ENCODE measurements at places on chromosomes 4 and X.
A peak's percentile ranks its signal among the peaks of the same experiment; 100 is the strongest.

GRCh38 chr4:111842336-111842735 is 302.9 kb upstream of the FAM241A start:
- no peak for DNase-seq

DNA sequence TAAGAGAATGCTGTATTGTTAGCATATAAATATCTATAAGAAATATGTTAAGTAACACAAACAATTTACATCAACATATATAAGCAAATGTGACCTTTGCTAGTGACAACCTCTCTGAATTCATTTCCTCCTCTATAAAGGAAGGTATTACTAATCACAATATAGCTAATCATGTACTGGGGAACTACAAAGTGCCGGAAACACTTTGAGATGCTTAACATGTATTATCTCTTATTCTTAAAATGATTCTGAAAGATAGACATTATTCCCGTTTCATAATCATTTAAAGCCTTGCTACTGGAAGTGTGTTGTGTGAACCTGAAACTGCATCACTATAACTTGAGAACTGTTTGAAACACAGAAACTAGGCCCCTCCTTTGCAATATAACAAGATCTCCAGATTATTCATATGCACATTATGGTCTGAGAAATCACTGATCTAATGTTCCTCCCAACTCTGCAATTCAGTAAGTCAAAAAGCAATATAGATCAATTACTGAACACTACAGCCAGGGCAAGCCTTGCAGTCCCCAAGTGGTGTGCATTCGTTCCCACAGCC is 54.0 kb downstream of the KLHL8 start:
- no peak for DNase-seq

DNA sequence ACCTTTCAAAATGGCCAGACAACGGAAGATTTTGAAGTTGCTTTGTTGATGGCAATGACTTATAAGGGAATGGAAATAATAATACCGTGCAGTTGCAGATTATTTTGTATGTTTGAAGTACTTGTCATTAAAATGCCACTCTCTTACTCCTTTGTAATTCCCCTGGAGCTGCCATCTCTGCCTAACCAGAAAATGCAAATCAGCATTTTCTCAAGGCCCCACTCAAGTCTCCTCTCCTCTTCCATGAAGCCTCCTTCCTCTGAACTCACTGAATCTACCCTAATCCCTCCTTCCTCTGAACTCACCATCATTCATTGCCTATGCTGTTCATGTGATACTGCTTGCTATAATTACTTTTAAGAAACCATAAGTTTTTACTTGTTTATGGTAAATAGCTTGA is 60.2 kb upstream of the RBPJ start:
- no peak for DNase-seq

DNA sequence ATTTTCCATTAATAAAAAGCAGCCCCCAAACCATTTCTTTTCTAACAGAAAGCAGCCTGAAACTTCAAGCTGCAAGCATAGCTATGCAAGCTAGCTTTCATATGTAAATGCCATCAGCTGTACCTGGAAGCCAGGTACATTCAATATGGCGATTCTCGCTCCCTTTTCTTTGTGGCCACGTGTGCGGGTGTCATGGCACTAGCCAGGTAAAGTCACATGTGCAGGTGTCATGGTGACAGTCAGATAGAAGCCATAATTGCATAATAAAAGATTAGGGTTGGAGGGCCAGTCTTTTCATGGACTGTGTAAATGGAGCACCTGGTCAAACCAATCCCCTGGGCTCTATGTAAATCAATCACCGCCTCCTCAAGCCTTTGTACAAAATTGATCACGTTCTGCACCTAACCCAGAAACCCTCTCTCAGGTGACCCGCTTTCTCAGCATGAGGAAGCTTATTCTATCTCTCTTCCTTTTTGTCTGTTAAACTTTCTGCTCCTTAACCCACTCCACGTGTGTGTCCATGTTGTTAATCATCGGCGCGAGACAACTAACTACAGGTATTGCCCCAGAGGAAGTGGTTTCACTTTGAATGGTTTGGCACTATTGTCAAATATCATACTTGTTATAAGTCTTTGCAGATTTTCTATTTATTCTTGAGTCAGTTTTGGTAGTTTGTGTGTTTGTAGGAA is 18.0 kb upstream of the RHOXF2 start:
- DNase-seq, result no peak

- DNase-seq, result no peak
These were observed 7.3 kb upstream of the PRSS12 start for GRCh38 chr4:118360106-118360505.

- no peak for DNase-seq
These were observed 47.6 kb downstream of the THOC2 start for GRCh38 chrX:123685232-123685631.

GRCh38 chr4:189660722-189661360 is 279.8 kb upstream of the FRG1 start:
- no peak for DNase-seq

DNA sequence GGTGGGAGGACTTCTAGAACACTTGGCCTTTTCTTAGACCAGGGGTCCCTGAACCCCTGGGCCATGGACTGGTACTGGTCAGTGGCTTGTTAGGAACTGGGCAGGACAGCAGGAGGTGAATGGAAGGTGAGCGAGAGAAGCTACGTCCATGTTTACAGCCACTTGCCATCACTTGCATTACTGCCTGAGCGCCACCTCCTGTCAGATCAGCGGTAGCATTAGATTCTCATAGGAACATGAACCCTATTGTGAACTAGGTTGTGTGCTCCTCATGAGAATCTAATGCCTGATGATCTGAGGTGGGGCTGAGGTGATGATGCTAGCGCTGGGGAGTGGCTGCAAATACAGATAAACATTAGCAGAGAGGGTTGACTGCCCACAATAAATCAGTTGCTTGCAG is 100.9 kb upstream of the IGFBP7 start:
- no peak for DNase-seq

DNA sequence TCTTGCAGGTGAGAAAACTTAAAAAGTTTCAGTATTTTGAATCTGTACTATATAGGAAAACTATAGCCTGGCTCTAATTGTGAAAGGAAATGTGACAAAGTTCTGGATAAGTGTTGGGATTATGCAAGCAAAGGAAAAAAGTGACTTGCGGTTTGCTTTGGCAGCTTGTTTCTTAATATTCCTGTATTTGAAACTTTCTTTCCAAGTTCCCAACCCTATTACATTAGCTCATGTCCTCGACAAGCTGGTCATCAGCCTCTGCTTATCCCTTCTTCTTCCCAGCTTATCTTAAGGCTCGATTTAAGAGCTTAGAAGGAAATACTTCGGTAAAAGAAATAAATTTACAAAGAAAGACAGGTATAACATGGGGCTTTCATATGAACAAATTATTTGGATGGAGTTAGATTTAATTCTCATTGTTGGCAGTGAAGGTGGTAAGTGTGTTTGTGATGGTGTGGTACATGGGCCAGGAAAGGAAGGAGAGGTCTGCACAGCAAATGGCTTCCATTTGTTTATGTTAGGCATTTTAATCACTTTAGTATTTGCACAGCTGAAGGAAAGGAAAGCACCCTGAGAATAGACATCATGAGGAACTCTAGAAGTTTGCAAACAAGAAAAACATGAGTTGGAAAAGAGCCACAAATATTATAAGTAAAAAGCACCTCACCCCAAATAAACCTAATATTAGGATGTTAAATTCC is 5.1 kb upstream of the MYOZ2 start:
- no peak for DNase-seq

DNA sequence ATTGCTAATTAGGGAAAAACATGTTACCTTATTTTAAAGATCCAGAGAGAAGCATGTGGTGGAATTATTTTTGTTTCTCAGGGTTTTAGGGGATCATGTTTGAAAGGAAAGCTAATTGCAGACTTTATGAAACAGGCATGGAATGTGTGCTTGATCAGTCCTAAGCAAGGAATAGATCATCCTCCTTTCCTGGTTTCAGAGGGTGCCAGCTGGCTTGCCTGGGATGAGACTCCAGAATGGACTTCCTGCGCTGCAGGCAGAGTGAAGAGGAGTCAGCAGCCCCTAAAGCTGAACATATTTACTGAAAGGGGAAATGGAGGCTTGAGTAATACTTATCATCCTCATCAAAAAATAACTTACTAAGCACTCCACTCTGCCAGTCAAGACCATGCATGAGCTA is 13.3 kb downstream of the FGF5 start:
- DNase-seq, result no peak

- DNase-seq, result no peak
These were observed 82.3 kb upstream of the MXRA5 start for GRCh38 chrX:3428792-3429191.

DNA sequence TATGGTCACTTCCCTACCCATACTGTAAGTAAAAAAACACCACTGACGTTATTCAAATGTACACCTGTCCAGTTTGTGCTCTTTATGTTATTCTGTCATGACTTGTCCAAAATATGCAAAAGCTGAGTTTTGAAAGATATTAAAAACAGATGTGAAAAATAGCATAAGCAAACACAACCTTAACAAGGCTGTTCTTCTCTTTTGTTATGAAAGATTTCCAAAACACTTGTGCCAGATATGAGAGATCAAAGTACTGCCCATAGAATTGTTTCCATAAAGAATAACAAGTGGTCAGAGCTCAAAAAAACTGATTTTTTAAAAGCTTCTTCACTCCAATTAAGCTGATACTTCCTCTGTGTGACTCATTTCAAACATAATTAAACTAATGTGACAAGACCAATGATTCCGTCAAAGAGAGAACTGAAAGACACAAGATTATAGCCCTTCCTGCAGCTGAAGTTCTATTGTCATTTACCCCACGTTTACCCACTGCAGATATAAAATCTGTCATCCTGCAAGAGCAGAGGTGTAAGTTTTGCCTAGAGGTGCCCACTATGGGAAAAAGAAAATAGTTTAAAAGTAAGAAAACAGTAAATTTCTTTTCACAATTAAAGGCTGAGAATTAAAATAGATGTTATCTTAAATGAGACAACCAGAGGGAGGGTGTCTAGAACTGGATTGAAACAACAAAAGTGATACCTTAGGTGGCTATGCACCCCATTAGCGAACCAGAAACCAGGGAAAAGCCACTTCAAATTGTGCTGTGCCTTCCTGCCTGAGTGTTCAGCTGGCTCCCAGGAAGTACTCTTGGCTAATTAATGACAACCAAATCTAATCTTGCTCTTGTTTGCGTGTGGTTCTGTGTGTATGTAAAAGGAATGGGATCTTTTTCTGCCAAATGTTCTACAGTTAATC is 30.1 kb downstream of the RASSF6 start:
- no peak for DNase-seq

GRCh38 chr4:125231661-125232060 is 83.1 kb upstream of the FAT4 start:
- no peak for DNase-seq

- DNase-seq, result no peak
These were observed 190.6 kb upstream of the LNX1 start for GRCh38 chr4:53781629-53782457.

GRCh38 chr4:121139533-121140222 is 24.4 kb downstream of the TNIP3 start:
- DNase-seq, result no peak

DNA sequence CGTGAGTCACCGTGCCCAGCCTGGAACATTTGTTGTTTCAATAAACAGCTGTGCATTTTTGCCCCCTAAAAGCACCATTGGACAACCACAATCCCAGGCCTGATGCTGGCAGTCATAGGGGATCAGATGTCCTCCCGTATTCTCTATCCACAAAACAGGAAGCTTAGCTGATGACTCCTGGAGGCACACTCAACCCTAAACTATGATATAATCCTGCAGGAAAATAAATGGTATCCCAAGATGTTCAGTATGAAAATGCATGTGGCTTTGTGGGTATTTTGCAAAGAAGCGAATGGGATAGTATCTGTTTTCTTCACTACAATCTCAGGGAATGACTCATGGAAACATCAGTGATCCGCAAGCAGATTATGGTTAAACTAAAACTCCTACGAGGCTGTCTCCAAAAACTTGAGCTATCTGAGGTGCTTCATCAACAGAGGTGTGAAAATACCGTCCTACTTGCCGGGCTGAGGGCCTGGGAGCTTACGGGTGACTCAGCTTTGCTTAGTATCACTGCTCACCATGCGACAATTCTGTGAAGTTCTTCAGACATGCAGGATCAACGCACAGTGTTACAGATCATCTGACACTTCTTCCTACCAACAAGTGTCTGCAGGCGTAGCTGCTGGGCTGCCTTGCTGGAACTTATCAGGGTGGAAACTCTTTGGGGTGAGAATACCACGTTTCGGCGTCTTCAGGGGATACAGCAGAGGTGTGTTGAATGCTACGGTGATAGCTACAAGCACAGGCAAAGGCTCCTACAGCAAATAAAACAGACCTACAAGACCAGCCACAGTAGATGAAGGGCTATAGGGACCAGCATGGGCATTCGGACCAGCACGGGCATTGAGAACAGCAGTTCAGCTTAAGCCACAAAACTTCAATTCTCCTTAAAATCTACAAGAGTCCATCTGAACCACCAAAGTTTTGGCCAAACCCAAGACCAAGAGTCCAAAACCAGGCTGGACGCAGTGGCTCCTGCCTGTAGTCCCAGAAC is 148.5 kb downstream of the DHRSX start:
- no peak for DNase-seq

DNA sequence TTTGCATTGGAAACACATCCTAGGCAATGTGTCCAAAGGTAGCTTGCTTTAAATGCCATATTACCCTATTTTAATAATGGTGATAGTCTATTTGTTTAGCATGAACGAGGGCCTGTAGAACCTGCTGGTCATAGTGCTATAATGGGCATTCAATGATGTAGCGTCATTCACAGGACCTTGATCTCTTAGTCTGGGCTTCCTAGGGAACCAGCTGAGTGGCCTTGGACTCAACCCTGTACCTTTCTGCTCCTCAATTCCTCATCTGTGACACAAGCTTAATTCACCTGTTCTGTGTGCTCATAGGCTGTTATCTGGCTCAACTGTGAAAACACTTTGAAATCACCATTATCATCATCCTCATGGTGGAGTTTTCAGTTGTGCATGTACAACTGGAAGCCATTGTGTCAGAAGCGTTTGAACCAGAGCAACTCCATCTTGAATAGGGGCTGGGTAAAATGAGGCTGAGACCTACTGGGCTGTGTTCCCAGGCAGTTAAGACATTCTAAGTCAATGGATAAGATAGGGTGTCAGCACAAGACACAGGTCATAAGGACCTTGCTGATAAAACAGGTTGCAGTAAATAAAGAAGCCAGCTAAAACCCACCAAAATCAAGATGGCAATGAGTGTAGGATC is 346.8 kb upstream of the KLF3 start:
- DNase-seq, result no peak

DNA sequence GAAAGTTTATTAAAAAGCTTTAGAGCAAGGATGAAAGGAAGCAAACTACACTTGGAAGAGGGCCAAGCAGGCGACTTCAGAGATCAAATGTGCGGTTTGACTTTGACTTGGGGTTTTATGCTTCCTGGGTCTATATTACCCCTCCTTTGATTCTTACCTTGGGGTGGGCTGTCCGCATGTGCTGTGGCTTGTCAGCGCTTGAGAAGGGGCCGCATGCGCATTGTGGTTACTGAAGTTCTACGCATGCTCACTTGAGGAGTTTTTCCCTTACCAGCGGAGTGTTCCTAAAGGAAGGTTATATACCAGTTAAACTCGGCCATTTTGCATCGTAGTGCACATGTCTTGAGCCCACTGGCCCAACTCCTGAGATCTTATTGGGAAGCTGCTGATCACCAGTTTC is 9.9 kb downstream of the ZNF157 start:
- peak; percentile 40 for DNase-seq
